Amniotic epithelial cell (primary cell): ENCODE measurements at places on chromosomes 11 and 22.
A peak's percentile ranks its signal among the peaks of the same experiment; 100 is the strongest.

- peak; percentile 100 for DNase-seq
Measured at GRCh38 chr11:9565822-9566560, 7.5 kb upstream of the WEE1 start.

DNA sequence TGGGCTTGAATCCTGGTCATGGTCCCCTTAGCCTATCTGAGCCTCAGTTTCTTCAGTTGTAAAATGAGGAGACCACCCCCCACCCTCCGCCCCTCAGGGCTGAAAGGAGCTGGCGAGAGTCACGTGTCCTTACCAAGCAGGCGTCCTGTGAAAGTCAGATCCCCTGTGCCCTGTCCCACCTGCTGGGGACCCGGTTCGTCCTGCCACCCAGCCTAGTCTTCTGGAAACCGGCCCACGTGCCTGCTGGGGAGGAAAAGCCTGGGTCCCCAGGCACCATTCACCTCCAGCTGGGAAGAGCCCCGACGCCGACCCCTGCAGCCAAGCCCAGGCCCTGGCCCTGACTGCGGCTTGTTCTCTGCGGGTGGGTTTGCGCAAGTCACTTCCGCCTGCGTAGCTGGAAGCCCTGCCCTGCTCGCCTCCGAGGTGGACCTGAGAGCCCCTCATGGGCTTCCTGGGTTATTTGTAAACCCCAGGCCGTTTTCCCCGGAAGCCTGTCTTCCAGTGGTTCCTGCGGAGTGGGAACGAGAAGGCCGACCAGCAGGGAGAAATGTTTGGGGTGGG is 679 bp upstream of the SSH3 start:
- peak; percentile 67 for DNase-seq

- DNase-seq = no peak
Measured at GRCh38 chr11:95318498-95318897, 87.5 kb upstream of the SESN3 start.

GRCh38 chr11:79362821-79363220 is 78.0 kb downstream of the TENM4 start:
- no peak for DNase-seq

GRCh38 chr22:26453216-26453615 is 24.2 kb downstream of the ASPHD2 start:
- no peak for DNase-seq

DNA sequence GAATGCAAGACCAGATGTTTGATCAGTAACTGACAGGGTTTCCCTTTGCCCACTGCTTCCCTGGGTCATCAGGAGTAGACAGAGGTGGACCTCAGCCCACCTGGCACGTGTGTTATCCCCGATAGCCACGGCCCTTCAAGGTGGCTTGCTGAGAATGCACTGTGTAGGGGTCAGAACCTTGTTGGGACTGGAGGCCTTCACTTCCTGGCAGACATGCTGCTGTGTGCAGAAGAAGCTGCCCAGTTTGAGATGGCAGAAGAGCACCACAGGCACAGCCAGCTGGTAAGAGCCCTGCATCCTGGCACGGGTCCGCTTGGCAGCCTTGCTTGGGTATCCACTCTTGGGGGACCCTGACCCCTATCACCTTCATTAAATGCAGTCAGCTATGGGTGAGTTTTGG is 81.8 kb downstream of the SFI1 start:
- no peak for DNase-seq

DNA sequence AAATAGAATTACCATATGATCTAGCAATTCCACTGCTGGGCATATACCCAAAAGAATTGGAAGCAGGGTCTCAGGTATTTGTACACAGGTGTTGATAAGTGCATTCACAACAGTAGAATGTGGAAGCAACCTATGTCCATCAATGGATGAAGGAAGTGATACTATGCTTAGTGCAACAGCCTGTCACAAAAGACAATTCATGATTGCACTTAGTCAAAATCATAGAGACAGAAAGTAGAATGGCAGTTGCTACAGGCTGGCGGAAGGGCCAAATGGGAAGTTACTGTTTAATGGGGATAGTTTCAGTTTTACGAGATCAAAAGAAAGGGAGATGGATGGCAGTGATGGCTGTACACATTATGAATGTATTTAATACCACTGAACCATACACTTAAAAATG is 42.0 kb downstream of the SGSM3 start:
- no peak for DNase-seq

DNA sequence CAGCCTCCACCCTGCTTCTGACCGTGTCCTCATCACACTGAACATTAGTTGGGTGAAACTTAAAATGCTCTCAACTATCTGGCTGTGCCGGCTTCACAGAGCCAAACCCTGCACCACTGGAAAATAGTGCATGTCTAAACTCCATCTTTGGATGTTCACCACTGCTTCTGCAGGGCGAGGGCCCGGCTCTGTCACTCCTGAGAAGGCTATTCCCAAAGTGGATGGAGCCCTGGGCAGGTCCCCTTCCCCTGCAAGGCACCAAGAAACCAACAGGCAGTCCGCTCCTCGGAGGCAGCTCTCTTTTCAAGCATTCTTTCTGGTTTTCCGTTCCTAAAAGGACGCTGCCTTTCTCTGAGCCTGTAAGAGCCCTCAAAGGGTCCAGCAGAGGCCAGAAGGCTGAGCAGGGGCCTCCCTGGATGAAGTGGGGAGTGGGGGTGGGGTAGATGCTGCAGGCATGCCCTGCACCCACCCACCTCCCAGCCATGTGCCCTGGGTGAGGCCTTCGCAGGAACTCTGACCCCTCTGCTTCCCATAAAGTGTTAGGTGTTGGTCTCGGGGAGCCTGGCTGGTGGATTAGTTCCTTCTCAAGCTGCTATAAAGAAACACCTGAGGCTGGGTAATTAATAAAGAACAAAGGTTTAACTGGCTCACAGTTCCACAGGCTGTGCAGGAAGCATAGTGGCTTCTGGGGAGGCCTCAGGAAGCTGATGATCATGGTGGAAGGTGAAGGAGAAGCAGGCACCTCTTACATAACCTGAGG is 23.3 kb downstream of the LINC01488 start:
- no peak for DNase-seq

- DNase-seq = peak; percentile 51
Measured at GRCh38 chr22:40200795-40201530, 23.2 kb downstream of the TNRC6B start.

- DNase-seq = peak; percentile 70
Measured at GRCh38 chr22:23128269-23129108, 13.3 kb downstream of the RSPH14 start.

GRCh38 chr22:40415531-40416266 is 45.3 kb downstream of the SGSM3 start:
- DNase-seq = no peak

DNA sequence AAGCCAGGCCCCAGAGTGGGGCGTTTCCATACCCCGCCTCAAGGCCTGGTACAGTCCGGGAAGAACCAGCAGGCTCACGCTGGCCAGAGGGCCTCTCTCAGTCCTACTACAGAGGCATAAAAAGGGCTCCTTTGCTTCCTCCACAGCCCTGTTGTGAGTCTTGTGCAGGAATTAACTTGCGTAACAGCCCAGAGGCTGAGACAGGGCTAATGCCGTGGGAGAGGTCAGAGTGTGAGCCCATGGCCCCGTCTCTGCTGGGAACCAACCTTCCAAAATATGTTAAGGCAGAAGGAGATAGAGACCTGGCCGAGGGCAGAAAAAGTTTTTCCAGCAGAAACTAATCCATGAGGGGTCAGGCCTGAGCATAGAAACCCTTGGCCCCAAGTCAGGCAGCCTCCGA is 19.9 kb upstream of the TMEM184B start:
- peak; percentile 98 for DNase-seq

GRCh38 chr11:76664578-76665061 is 5.9 kb downstream of the LRRC32 start:
- no peak for DNase-seq

DNA sequence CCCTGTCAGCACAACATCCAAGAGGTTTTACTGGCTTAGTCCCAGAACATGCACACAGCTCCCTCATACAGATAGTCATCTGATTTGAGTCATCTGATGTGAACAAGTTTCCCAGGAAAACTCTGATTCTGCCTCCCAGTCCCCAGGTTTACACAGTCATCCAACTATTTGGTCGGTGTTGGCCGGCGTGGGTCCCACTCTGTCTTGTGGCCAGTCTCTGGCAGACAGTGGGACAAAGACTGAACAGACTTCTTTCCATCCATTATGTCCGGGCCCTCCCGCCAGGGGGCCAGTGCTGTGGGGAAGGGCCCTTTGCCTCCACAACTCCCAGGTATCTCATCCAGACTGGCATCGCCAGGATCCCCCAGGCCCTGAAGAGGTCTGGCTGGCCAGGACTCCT is 60.0 kb downstream of the BTG4 start:
- DNase-seq = peak; percentile 54

GRCh38 chr11:125262194-125262829 is 97.8 kb downstream of the PKNOX2 start:
- DNase-seq = no peak

DNA sequence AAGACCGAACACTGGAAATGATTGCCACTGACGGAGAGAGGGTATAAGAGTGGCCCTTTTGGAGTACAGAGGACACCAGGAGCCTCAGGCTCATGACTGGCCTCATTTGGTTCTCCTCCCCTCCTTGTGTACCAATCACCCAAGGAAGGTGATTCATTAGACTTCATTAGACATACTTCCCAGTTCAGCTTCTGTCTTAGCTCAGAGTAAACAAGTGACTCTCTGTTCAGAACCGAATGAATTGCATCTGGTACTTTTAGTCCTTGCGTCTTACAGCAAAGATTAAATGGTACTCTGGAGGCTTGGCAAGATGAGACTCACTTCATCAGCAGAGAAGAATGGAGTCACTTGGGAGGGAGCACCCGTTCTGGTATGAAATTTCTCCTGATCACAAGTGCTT is 75.2 kb downstream of the ZNRF3 start:
- peak; percentile 87 for DNase-seq

DNA sequence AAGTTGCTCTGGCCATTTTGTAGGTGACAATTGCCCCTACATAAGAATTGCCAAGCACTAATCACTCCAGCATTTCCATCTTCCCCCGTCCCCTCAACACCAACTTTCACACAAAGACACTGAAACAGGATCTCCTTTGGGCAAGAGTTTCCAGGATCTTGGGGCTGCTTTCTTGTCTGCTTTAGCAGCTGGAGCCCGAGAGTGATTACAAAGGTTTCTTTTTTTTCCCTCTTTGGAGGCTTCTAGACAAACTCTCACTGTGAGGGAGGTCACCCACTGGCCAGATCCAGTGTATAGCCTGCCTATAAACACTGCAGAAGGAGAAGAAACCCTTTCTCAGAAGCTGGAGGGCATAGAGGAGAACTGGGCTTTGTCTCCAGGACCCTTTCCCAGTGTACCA is 92.5 kb downstream of the APIP start:
- no peak for DNase-seq

DNA sequence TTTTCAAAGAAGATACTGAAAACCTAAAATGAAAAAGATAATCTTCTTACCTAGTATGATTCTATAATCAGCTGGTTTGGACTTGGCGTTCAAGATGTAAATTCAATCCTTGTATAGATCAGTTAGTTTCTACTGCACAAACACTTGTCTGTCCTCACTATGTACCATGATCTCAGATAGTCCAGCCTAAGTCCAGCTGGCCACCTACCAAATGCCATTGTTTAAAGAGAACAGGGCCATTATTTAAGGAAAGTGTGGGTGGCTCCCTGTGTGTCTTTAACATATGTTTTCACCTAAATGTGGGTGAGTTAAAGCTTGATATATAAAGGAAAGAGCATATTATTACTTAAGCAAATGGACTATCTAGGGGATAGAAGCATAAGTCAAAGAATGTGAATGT is 38.6 kb downstream of the BLID start:
- no peak for DNase-seq

GRCh38 chr11:123428116-123428715 is 1.9 kb upstream of the GRAMD1B start:
- DNase-seq = peak; percentile 42

- peak; percentile 48 for DNase-seq
Measured at GRCh38 chr11:65315204-65315865, 669 bp downstream of the CDC42EP2 start.
